Stimulated activated CD4-positive, alpha-beta T cell treated with anti-CD3 and anti-CD28 coated beads, Interleukin-12 subunit alpha, Interleukin-12 subunit beta, amount 100 ng/mL, for 24 hours (primary cell): ENCODE measurements at places on chromosomes 7 and 10.

- DNase-seq, result no peak
These were observed 164.3 kb upstream of the AKR1E2 start for GRCh38 chr10:4661511-4662255.

- DNase-seq, result no peak
These were observed 39.2 kb upstream of the OTUD1 start for GRCh38 chr10:23399701-23400144.

GRCh38 chr10:79306644-79307220 is 40.5 kb upstream of the PPIF start:
- no peak for DNase-seq

GRCh38 chr7:95527033-95527775 is 41.5 kb downstream of the ASB4 start:
- no peak for DNase-seq

DNA sequence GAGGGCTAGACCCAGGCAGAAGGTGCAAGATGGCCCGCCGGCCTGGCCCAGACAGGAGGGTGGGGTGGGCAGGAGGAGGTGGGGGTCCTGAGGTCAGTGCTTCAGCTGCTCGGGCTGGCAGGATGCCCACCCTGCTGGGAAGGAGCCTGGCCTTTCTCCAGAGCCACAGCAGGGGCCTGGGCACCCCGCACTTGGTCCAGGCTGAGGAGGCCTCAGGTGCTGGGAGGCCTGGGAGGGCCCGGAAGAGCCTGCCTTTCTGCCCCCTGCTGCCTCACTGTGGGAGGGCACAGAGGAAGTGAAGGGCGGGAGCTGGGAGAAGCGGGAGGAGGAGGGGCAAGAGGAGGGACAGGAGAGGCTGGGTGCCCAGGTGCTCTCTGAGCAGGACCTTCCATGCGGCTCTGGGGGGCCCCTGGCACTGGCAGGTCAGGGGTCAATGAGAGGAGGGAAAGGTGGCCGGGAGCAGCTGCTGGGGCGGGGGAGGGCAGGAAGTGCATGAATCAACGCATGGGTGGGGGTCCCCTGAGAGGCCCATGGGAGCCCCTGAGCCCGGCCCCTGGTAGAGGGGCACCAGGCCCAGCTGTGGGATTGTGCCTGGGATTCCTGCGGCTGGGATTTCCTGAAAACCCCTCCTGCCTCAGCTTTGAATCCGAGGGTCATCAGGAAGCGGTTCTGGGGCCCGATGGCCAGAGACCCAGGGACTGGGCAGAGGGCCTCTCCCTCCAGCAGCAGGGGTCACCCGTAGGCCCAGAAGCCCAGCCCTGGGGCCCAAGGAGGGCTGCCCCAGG is 49.9 kb downstream of the PWWP2B start:
- DNase-seq, result peak; percentile 72

DNA sequence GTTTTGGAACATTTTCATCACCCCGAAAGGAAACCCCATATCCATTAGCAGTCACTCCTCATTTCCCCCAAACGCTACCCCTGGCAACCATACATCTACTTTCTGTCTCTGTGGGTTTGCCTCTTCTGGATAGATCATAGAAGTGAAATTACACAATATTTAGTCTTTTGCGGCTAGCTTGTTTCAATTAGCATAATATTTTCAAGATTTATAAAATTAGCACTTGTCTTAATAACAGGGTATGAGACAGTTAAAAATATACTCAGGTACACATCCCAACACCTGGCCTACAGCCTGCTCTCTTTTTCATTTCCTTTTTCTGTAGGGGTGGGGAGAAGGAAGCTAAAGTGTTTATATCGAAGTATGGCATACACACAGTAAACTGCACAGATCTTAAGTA is 81.4 kb upstream of the LRGUK start:
- DNase-seq, result no peak

- DNase-seq, result no peak
These were observed 52.5 kb downstream of the PTPRE start for GRCh38 chr10:127959428-127959827.

DNA sequence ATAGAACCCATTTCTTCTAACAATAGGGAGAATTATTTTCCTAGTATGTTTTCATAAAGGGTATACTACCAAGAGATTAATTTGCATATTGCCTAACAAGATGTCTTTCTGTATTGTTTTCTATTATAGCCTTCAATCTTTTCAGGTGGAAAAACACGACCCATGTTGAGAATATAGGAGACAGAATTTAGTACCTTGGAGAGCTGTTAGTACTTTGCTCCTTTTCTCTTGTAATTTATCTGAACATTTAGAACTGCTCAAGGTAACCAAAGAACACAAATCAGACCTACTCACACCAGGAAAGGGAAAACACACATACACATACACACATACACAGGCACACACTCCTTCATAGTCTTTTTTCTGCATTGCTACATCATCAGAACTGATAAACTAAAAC is 7.8 kb upstream of the TRDMT1 start:
- DNase-seq, result no peak

- no peak for DNase-seq
These were observed 1.8 kb downstream of the HNRNPF start for GRCh38 chr10:43407148-43407575.

GRCh38 chr7:127652333-127653248 is 597 bp downstream of the SND1 start:
- no peak for DNase-seq

- DNase-seq, result no peak
These were observed 516.7 kb downstream of the NEBL start for GRCh38 chr10:20380401-20380800.

DNA sequence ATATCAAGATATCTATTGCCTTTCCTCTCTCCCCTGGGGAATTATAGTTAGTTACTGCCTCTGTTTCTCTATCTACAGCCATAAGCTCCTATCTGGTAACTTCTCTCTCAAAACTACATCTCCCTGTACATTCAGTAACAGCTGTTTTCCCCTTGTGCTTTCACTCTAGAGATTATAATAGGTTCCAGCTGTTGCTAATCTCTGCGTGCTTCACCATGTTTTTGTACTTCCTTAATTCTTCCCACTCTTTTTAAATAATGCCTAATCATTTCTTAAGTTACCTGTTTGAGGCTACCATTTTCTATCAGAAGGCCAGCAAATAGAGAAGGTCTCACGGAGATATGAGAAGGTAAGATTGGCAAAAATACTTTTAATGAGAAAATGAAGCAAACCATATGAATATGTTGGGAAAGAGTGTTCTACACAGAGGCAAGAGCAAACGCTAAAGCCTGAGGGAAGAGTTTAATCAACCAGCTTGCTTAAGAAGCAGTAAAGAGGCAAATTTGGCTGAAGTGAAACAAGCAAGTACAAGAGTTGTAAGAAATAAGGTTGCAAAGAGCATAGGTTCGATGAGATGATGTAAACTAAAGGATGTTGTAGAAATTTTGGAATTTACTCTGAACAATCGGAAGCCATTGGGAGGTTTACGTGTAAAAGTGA is 101.9 kb upstream of the HGF start:
- DNase-seq, result no peak

DNA sequence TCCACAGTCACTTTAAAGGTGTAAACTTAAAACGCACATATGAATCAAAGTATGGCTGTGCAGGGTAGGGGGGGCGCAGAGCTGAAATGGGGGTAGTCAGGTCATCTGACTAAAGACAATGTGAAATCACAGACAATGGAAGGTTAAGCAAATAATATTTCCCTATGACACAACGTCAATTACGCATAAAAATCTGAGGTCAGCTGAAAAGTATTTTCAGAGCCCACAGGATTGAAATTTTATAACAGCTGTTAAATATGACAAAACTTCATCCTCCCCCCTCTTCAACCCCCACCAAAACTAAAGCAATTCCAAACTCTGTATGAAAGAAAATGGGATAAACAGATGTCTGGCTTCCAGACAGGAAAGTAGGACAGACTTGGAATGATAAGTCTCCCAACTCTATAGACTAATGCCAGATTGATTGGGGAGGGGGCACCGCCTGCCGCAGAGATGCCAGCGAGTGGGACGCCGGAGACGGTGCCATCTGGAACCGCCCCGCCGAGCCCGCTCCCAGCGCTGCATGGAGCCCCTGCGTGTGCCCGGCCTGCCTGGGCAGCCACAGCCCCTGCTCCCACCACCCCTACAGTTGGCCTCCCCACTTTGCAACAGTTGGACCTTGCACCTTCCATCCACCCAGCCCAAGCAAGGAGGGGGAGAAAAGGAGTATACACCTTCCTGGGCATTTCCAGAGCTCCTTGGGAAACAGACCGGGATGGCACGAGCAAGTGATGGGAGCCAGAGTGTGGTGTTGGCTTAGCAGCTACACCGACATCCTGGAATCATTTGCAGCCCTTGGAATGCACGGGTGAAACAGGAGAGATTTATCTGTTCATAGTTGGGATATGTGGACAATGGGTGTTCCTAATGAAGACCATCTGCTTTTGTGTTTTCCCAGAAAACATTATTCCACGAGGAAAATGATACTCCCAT is 10.7 kb downstream of the EBF3 start:
- DNase-seq, result no peak

- no peak for DNase-seq
These were observed 260.2 kb upstream of the TMEM72 start for GRCh38 chr10:44650691-44651661.

DNA sequence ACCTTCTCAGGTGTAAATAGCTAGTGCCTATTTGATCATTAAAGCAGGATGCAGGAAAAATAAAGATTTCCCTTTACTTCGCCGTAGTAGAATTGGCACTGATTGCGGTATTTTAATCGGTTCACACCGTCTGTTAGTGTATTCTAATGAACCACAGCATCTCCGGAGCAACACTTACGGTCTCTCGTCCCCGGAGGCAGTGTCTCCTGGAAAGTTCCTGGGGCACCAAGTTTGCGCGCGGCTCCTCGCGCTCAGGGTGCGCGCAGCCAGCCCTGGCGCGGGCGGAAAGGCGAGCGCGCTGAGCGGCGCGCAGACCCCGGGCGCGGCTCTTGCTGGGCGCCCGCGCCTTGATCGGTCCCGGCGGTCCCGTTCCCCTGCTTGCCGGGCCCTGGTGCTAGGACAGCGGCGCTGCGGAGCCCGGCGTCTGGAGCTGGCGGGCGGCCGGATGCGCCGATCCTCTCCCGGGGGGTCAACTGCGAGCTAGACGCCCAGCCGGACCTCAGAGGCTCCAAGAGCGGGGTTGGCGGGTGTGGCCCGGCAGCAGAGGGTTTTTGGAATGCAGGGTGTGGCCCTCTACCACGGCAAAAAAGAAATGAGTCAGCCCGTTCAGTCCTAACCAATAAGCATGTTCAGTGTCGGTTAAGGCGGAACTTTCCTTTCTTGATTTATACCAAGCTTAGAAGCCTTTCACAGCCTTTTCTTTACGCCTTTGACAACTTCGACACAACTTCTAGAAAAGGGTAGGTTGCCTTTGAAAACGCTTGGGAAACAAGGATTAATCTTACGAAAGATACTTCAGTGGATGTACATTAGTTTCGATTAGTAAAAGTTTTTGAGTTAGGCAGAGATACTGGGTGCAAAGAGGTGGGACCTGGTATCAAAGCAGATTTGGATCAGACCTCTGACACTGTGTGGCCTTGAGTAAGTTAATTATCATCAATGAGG is 166.8 kb upstream of the ASAH2 start:
- no peak for DNase-seq

GRCh38 chr7:73970801-73971229 is 57.2 kb upstream of the ELN start:
- DNase-seq, result no peak

DNA sequence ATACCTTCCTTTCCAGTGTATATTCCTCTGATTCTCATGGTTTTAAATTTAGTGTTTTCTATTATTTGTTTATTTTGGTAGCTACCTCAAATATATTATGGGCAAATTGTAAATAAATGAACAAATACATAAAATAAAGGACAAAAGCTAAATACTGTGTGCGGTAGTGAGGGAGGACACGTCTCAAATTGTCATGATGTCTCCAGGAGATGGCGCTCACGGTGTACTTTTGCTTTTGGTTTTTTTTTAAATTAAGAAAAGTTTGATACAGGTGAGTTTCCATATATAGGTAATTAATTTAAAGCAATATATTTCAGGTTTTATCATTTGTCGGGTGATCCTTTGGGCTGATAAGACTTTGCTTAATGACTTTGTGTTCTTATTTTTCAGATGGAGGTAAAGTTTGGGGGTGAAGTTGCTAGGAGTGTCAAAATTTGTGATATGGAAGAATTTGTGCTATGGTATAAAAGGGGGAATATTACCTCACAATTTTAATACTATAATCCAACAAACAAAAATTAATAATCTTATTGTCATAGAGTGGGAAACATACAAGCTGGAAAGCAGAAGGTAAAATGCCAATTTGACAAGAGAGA is 68.4 kb upstream of the TMEM229A start:
- no peak for DNase-seq

DNA sequence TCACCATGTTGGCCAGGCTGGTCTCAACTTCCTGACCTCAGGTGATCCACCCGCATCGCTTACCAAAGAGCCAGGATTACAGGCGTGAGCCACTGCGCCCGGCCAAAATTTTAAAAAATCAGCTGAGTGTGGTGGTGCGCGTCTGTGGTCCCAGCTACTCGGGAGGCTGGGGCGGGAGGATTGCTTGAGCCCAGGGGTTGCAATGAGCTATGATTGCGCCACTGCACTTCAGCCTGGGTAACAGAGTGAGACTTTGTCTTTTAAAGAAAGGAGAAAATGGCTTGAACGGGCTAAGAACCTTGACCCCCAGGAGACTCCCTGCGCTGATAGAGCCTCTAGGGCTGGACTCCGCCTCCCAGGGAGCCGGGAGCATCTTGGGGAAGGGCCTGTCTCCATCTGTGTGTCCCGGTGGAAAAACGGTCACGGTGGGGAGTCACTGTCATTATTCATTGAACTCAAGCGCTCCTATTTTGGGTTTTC is 760 bp upstream of the KCTD7 start:
- DNase-seq, result no peak

DNA sequence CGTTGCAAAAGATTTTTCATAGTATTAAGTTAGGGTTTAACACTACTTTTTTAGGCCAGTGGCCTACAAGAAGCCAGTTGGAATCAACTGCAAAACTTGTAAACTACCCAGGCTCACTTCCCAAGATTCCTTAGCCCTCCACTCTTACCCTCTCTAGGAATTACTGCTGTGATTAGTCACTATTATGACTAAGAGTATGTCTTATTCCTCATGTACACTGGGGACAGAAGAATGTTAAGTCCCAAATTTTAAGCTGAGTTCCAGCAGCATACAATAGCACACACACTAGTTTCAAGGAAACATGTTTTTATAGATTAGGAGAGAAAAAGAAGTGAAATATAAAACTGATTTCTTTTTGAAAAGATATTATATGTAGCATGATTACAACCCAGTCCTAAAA is 42.8 kb downstream of the FBXL13 start:
- no peak for DNase-seq

GRCh38 chr7:102424787-102425218 is 8.6 kb upstream of the ORAI2 start:
- no peak for DNase-seq

- no peak for DNase-seq
These were observed 5.9 kb upstream of the ANKRD7 start for GRCh38 chr7:118218413-118219156.
